ENCODE measurements at places on chromosomes 2 and 18. TPM values are rescaled to one million over a fixed set of nuclear protein-coding genes. Genes with fewer than 3 reads are reported as not detected.

Gene UPP2
- total RNA-seq: not detected

Gene CFC1B
- not detected for total RNA-seq

Gene EML6
- 1.2 TPM for total RNA-seq

Gene CLEC4F
- not detected for total RNA-seq

Gene UCN
- total RNA-seq: not detected

Gene TACR1
- 0.04 TPM for total RNA-seq

Gene SOX11
- not detected for total RNA-seq

Gene ANKRD30BL
- total RNA-seq: not detected

Gene NCL
- total RNA-seq: 164 TPM

Gene CYTIP
- 4.0 TPM for total RNA-seq

Gene HAAO
- 1.5 TPM for total RNA-seq

Gene CEP192
- total RNA-seq: 12.6 TPM

Gene TNFAIP6
- total RNA-seq: 1.2 TPM

Gene GPR45
- not detected for total RNA-seq

Gene POTEE
- total RNA-seq: not detected

Gene CDH19
- 0.38 TPM for total RNA-seq

Gene MGAT4A
- 4.4 TPM for total RNA-seq

Gene ICA1L
- total RNA-seq: 0.53 TPM

Gene RESP18
- not detected for total RNA-seq

Gene SUCLG1
- 85.7 TPM for total RNA-seq

Gene KIF1A
- total RNA-seq: 0.15 TPM

Gene MYO3B
- total RNA-seq: 0.38 TPM

Gene TUBA3E
- not detected for total RNA-seq

Gene GPR75
- 1.1 TPM for total RNA-seq

Gene KHK
- total RNA-seq: 1.4 TPM

Gene LBX2
- not detected for total RNA-seq

Gene ASXL3
- total RNA-seq: 0.18 TPM

Gene NTSR2
- total RNA-seq: not detected

Gene GMCL1
- total RNA-seq: 11.9 TPM

Gene C18orf54
- total RNA-seq: 1.4 TPM

Gene DSG2
- total RNA-seq: 18.8 TPM

Gene TEX44
- not detected for total RNA-seq
